Activated naive CD4-positive, alpha-beta T cell (primary cell): ENCODE measurements at places on chromosomes 3 and 15.

- no peak for DNase-seq
Measured at GRCh38 chr3:123723522-123724168, 138.8 kb upstream of the HACD2 start.

- no peak for DNase-seq
Measured at GRCh38 chr3:108849075-108849474, 26.5 kb downstream of the TRAT1 start.

DNA sequence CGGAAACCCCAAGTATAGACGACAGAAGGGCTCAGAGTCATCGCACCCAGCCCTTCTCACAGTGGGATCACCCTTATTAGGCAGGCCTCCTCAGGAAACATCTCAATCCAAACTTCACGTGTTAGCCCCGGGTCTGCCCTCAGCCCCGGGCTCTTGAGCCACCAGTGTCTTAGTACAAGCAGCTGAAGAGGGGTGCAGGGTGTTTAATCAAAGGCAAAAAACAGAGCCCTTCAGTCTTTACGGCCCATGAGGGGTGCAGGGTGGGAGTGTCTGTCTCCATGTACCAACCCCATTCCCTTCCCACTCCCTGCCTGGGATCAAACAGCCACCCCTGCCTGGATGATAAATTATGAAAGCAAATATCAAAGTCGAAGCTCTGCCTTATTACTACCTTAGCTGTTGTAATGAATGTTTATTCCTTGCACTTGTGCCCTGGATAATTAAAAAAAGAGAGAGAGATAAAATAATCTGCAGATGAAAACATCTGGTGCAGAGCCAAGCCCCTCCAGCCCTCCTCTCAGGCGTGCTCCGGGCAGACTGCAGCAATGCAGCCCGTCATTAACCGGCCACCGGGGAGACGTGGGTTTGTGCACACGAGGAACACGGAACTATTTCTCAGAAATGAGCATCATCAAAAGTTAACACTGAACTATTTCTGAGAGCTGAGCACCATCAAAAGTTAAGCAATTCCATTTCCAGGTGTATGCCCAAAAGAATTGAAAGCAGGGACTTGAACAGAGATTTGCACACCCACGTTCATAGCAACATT is 64.5 kb downstream of the ADAMTS17 start:
- no peak for DNase-seq

DNA sequence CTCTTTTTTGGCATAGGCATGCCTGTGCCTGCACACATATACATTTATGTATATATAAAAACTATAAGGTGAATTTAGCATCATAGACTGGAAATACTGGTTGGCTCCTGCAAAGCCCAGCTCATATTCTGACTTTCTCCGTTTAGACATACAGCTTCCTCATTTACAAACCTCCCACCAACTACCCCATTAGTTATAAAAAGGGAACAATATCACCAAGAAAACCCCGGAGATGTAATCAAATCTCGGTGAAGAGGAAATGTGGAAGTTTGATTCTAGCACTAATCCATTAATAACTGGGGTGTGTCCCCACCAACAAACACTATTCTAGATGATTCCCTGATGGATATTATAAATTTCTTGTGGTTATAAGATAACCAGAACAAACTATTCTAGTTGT is 517.7 kb upstream of the TBL1XR1 start:
- no peak for DNase-seq

- DNase-seq: no peak
Measured at GRCh38 chr3:162213956-162214355, 717.3 kb downstream of the OTOL1 start.

DNA sequence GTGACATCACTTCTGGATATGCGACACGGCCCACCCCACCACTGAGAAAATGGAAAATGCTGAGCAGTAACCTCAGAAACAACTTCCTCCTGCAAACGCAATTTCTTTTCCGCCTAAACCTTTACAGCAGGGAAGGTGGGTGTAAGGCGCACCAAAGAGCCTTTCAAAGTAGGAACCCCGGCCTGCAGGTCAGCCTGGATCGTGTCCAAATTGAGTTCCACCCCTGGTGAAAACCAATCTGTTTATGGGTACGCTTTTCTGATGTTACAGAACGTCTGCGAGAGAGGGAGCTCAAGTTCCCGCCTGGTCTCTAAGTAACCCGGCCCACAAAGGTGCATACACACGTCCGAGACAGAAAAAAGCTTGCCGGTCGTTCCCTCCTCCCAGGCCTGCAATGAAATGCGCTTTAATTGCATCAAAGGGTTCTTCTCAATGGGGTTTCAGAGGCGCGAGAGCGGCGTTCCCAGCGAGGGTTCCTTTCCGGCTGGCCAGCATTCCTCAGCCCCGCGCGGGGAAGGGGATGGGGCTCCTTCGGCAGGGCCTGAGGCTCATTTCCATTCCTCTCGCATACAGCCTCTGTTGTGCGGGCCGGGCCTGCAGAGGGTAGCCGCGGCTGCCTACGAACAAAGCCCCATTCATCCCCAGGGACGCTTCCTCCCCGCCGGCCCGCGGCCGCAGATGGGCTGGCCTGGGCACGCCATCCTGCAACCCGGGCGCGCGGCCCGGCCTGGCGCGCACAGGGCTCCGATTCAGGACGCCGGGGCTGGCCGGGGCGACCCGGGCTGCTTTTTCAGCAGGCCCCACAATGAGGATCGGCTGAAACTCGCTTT is 138.1 kb downstream of the TMCO5A start:
- DNase-seq: no peak

- no peak for DNase-seq
Measured at GRCh38 chr3:125045194-125045593, 10.6 kb downstream of the HEG1 start.

GRCh38 chr3:143240886-143241285 is 121.3 kb downstream of the CHST2 start:
- no peak for DNase-seq

GRCh38 chr3:65559643-65560042 is 479.1 kb downstream of the MAGI1 start:
- DNase-seq: no peak

DNA sequence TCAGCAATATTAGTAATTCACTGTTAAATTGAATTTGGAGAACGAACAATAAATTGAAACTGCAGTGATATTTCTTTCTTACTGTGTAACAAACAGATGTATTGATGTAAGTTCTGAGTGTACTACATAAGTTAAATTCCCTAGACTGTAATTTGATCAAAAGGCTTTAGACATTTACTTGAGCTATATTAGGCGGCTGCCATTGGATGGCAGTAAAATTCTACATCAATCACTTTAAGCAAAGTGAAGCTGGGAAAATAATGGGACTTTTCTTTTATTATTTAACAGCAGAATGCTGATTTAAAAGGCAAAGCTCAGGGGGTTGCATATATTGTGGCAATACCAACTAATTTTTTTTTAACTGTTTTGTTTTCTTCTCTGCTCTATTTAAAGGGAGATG is 212.6 kb upstream of the PLSCR5 start:
- no peak for DNase-seq

DNA sequence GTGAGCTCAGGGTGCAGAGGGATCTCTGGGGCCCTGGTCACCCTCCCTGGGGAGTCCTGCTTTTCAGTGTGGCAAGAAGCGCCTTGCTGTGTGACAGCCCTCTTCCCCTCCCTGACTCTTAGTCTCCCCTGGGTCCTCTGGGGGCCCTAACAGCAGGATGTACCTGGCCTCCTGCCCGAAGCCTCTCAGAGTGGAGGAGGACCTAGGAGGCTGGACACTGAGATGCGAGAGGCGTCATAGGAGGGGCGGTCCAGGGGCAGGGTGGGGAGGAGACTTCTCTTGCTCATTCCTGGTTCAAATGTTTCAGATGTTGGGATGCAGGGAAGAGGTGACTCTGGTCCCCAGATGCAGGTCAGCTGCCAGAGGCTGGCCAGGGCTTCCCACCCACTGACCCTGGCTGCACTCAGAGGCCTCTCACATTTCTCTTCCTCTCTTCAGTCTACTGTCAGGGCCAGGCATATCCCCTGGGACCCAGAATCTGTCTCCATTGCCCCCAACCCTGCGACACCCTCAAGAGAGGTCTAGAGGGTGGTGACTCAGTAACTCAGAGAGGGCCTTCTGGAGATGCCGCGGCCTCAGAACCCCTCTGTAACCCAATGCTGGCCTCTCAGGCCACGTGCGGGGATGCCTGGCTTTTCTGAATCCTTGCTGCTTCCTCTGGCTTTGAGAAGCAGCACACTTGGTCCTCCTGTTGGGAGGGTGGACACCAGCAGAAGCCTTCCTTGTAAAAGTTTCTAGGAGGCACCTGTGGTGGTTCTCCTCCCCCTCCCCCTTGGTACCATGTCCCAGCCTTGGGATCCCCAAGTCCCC is 25.9 kb downstream of the SNX33 start:
- no peak for DNase-seq

DNA sequence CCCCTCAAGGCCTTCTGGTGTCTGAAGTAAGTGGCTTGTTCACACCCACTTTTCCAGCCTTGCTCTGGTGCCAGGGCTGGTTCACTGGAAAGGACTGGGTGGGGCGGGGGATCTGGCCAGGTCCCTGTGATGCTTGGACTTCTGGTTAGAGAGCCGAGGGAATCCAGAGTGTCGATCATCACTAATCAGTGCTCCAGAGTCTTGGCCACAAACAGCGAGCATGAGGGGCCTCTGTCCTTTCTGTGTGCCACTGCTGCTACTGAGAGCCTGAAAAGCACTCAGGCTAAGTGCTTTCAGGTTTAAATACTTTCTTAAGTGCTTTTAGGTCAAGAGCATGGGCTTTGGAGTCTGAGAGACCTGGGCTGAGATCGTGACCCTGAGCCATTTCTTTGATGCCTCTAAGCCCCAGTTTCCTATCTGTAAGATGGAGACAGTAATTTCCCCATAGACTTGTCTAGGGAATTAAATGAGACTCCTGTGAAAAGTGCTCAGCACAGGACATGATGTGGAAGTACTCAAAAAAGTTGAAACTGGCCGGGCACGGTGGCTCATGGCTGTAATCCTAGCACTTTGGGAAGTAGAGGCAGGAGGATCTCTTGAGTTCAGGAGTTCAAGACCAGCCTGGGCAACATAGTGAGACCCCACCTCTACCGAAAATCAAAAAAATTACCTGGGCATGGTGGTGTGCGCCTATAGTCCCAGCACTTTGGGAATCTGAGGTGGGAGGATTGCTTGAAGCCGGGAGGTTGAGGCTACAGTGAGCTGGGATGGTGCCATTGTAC is 53.8 kb upstream of the SEC22A start:
- no peak for DNase-seq

DNA sequence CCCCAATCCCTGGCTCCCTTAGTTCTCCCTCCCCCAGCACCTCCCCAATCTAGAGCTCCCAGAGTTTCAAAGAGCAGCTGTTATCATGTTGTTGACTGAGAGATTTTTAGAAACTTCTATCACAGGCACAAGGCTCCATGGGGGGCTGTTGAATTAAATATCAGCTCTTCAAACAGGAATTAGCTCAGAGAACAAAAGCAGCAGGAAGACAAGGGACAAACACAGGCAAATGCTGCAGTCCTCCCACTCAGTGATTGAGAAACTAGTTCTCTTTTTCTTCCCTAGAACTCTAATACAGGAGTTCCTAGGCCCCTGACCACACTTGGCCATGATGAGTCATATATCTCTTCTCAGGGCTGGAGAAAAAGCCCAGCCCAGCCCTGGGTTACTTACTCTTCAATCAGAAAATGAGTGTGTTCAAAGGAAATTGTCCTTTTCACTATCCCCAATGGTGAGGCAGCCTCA is 262.1 kb downstream of the IGSF11 start:
- no peak for DNase-seq

DNA sequence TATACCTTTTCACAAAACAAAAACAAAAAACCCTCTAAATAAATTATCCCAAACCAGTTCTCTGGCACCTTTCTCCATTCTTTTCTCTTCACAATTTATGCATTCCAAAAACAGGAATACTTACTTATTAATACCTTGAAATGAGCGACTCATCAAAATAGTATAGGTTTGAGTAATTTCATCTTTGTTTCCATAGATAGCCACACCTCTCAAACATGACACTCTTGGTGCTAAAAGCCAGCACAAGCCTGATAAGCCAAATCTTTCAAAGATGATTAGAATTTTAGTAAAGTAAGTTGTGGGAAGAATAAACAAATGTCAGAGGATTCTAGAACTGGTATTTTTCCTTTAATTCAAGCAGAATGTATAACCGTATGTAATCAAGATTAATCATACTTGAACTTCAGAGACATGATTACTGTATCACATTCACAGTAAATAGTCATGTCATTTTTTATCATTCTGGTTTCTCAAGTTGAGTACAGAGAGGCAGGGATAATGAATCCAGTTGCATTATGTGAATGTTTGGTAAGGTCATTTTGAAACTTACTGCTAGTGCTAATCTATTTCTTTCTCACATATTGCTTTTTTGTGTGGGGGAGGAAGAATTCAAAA is 12.1 kb upstream of the WDR5B start:
- DNase-seq: no peak

GRCh38 chr3:10085738-10086137 is 22.3 kb downstream of the FANCD2OS start:
- no peak for DNase-seq

- no peak for DNase-seq
Measured at GRCh38 chr3:32421185-32421584, 29.5 kb downstream of the CMTM7 start.

- DNase-seq: no peak
Measured at GRCh38 chr15:101531170-101531569, 41.7 kb upstream of the PCSK6 start.

GRCh38 chr3:142586803-142587406 is 8.4 kb upstream of the ATR start:
- no peak for DNase-seq

DNA sequence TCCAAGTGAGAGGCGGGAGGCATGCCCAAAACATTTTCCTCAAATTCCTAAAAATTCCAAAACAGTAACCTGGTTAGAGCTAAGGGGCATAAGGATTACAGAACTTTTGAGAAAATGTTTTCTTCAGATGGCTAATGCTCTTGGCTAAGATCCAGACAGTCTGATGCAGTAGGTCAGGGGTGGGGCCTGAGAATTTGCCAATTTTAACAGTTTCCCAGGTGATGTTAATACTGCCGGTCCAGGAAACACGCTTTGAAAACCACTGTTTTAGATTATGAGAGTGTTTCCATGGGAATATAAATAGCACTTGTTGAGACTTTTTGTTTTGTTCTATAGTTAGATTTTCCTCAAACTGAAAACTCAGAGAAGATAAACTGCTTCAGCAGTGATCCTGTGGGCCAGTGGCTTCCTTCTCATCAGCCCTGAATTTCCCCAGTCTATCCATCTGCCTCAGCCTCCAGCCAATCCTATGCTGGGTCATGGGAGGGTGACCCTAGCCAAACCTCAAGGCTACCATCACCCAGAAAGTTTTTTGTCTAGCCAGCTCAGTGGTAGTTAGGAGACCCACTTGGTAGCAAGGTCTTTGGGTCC is 71.6 kb upstream of the ACP3 start:
- DNase-seq: no peak

- DNase-seq: no peak
Measured at GRCh38 chr3:85710490-85710889, 751.7 kb downstream of the CADM2 start.
